ENCODE measurements at places on chromosomes 16 and 17.

DNA sequence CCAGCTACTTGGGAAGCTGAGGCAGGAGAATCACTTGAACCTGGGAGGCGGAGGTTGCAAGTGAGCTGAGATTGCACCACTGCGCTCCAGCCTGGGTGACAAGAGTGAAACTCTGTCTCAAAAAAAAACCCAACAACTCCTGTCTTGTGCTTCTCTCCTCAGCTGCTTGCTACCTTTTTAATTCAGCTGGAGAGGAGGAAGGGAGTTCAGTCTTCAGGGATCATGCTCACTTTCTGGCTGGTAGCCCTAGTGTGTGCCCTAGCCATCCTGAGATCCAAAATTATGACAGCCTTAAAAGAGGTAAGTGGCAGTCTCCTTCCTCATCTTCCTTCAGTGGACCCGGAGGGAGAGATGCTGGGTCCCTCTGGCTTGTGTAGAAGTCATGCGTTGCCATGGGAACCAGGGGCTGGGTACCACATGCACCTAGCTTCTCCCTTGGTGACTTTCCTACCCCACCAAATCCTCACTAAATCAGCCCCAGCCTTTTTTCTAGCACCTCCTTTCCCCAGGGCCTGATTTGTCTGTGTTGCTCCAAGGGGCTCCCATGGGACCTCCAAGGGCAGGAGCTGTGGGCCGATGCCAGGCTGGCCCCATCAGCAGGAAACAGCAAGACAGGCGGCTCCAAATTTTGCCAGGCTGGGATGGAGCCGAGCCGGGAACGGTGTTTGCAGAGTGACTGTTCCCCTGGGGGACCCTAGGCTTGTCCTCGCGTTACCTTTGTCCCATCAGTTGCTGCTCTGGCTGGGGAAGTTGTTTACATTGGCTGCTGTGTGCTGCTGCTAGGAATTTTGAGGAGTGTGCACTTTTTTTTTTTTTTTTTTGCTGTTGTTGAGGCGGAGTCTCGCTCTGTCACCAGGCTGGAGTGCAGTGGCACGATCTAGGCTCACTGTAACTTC lies 65.2 kb downstream of the ABCC1 start:
- peak; percentile 58 for DNase-seq

GRCh38 chr17:49567871-49568694 lies 7.6 kb upstream of the NXPH3 start:
- peak; percentile 82 for DNase-seq

DNA sequence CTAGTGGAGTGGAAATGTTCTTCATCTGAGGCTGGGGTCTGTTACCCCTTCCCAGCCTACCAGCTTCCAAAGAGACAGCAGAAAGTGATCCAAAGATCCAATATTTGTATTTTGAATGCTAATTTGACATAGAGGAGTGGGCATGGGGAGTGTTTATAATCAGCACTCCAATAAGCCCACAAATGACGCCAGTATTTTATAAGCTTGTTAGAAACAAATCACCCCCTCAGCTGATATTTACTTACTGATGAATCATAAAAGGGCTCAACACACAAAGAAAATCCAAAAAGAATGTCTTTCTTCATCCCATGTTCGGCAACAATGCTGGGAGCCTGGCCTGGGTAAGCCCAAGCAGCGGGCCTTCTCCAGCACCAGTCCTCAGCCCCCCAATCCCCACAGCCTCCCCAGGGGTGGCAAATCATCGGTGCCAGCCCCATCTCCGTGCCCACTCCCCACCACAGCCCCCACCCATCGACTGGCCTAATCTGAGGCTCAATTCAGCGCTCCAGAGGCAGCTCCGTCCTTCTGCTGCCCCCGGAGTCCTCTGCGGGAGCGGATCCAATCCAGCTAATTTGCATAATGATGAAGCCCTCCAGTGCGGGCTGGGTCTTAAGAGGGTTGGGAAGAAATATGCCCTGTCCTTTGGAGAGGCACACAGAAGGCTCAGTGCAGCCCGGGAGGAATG lies 169.5 kb downstream of the C16orf78 start:
- DNase-seq = no peak

GRCh38 chr17:31877911-31878702 lies 19.1 kb upstream of the COPRS start:
- DNase-seq = peak; percentile 14

DNA sequence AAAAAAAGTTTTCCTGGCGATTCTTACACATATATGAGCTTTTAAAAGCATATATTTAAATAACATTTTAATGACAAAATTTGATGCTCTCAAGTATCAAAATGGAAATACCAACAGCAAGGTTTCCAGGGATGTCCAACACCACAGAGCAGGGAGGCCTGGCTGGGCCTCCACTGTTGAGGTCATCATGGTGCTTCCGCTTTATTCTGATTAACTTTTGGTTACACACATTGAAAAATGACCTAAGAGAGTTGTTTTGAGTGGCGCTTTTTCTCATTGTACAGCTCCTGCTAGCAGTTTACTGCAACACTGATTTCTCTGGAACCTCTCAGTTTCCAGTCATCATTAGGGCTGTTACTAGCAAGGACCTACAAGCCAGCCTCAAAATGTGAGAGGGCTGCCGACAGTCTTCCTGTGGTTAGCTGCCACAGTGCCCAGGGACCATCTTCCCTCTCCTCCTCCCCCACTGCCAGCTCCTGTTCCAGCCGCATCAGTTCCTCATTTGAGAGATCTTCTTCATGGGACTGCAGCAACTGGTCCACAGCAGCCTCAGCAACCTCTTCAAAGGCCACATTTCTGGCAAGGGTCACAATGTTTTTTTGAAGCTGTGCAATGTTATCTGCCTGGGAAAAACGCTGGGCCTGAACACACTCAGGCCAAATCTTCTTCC lies 21.3 kb downstream of the DEF8 start:
- no peak for DNase-seq

- peak; percentile 50 for DNase-seq
Measured at GRCh38 chr17:42118545-42118944, 2.6 kb downstream of the KAT2A start.
